ENCODE measurements at places on chromosomes 5 and 9.

DNA sequence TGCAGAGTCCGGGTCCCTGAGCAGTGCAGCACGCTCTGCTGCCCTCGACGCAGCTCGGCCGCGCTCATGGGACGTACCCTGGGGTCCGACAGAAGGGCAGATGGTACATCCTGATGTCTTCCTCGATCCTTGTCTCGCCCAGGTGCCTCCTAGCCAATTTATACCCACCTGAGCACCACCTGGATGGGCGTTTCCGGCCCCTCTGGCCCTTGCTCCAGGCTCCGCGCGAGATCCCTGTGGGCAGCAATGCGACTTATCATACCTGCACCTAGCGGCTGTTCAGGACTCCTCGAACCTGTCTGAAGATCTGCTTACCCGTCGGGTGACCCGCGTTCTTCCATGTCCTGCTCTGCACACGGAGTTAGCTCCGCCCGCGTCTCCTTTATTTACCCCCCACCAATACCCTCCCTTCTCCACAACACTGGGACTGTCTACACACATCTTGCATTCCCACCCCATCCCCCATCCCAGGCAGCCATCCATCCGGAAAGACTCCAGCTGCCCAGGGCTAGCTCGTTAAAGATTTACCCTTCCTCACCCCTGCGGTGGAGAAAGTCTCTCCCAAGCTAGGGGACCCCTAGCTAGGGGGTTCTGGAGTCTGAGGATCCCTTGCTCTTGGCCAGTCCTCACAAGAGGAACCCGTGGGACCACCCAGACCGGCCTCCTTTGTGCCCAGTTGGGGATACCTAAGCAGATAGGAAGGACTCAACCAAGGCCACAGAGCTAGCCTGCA lies at the start of gene KIF12:
Gene KIF12 (minus strand): TSS at position 357 of the 733 bp plus-strand sequence. CDS start 16 bp downstream, at position 341.
- DNase-seq = no peak

- no peak for DNase-seq
These were observed 23.6 kb downstream of the TICAM2 start for GRCh38 chr5:115578657-115579056.

DNA sequence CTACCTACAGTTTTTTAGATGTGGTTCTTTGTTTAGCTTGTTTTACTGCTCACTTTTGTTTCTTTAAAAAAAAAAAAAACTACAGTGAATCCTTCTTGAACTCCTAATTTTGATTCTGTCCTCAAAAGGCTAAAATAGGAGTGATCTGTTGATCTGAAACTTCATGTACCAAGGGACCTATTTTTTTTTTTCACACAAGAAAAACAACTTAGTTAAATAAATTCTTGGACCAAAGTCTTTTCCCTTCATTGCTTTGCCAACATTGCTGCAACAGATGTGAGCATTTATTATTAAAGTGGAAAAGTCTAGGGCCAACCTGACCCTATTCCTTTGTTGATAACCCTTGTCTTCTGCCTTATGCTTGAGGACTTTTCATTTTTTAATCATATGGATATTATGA lies 236.8 kb downstream of the ARHGEF28 start:
- DNase-seq = no peak

GRCh38 chr9:79013715-79014610 lies 557.8 kb upstream of the TLE4 start:
- DNase-seq = no peak

DNA sequence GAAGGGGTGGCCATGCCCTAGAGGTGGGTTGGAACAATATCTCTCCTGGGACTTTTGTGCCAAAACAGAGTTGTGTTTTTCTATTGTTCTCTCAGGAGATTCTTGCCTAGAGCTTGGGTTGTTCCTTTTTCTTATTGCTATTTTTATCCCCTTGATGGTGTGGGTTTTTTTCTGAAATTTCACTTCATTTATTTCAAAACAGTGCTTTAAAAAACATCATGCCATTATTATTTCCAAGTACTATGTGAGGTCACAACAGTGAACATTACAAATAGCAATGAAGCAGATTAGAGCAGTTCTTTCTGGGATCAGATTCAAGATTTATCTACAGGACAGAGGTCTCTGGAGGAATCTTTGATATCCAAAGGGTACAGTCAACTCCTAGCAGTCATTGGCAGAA lies 76.6 kb downstream of the ACTBL2 start:
- DNase-seq = no peak

DNA sequence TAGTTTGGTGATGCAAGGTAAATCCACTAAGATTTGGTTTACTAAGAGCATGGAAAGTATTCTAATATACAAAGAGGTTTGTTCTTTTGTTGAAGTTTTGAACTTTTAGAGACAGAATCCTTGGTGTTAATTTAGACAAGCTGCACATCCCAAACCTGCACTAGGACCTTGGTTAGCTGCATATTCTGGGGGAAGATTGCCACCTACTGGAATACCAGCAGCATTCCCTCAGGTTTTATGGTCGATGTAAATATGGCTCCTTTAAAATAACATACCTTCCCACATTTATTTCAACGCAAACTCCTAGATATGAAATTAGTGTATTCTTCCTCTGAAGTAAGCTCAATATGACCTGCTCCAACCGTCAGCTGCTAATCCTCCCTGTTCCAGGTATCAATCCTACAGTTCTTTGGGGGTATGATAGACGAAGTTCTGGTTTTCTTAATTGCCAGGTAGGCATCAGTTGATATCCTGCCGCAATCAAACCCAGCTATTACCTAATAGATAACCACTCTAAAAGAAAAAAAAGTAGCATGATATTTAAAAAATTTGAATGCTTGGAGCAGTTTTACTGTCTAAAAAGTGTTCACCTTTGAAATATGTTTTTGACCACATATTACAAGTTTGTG lies 624.1 kb downstream of the ISL1 start:
- no peak for DNase-seq

DNA sequence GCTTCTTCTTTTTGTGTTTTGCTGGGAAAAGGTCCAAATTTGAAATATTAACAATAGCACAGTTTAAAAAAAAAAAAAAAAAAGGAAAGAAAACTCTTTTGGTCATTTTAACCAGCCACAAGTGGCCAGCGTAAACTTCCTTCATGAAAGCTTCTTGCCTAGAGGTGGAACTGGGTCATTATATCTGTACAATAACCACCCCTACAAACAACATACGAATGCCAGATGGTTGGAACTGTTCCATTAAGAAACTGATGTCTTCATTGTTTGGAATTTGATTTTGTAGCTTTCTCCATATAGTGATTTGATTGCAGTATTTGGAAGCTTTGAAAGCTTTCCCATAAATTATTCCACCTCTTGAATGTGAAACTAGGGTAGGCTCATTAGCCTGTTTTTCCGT lies 18.3 kb upstream of the LPAR1 start:
- no peak for DNase-seq

- no peak for DNase-seq
These were observed 43.2 kb downstream of the KCNT1 start for GRCh38 chr9:135745189-135745588.

DNA sequence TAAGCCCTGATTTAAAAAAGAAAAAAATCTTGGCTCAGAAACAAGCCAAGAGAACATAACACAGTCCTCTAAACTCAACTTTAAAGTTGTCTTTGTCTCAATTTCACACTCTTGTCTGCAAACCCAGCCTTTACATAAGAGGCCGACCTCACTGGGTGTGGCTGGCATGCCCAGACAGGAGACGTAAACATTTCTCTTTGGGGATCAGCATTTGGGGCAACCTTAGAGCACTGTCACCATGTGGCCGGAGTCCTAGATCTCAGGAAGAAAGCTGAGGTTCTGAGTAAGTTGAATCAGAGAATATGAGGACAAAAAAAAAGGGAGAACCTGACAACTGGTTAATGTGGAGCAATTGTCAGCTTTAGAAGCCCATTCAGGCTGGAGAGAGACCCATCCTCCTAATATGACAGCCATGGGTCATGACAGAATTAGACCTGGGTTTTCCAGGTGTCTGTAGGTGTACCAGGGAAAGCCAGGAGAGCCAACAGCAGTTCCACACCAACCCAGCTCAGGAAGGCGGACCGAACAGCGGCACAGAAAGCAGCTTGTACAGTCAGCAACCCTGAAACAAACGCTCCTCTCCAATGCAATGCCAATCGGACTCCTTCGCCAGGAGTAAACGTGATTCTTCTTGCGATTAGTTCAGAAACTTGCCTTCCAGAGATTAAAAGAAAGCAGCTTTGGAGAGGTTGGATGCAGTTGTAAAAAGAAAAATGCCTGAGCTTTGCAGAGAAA lies 97.9 kb upstream of the MAP3K1 start:
- DNase-seq = peak; percentile 25

- DNase-seq = no peak
These were observed 244.9 kb downstream of the TRIM36 start for GRCh38 chr5:114924769-114925168.

GRCh38 chr9:94981723-94982090 lies 255.2 kb downstream of the AOPEP start:
- DNase-seq = no peak

All from CD4-positive, alpha-beta T cell treated with Interleukin-15 for 1 hour (primary cell).